Esophagus muscularis mucosa (tissue), 4 donors: ENCODE measurements at places on chromosomes 7 and 10. TPM values are rescaled to one million over a fixed set of nuclear protein-coding genes. Genes with fewer than 3 reads are reported as not detected.

The PPP1R3C gene
- total RNA-seq, result 94.4 TPM

The SLC26A3 gene
- total RNA-seq, result 4.5 TPM

DNA sequence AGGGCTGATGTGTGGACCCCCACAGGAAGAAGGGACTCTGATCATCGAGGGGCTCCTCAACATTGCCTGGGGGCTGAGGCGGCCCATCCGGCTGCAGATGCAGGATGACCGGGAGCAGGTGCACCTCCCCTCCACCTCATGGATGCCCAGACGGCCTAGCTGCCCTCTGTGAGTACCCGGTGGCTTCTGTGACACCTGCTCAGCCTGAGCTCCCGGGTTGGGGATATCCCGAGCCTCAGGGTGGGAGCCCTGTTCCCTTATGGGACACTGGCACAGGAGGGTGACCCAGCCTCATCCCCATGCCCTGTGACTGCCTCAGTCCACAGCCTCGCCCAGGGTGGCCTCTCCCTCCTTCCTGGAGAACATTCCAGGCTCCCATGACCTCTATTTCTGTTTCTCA, 3.9 kb upstream of the DEPP1 start:
- no peak for DNase-seq

DNA sequence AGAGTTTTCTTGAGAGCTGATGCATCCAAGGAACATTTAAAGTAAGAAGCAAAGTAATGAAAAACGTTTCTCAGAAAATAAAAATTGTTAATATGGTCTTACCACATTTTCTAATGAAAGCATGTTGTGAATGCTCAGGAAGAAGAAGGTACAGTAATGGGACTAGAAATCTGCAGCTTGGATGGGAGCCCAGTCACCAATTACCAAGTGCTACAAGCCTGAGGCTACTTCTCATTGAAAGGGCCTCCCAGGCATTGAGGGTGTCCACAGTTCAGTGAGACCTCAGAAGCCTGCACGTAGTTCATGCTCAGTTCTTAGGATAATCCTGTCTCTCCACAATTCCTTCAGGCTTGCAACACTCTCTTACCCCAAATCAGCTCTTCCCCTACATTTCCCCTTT, 17.6 kb downstream of the PTN start:
- no peak for DNase-seq

DNA sequence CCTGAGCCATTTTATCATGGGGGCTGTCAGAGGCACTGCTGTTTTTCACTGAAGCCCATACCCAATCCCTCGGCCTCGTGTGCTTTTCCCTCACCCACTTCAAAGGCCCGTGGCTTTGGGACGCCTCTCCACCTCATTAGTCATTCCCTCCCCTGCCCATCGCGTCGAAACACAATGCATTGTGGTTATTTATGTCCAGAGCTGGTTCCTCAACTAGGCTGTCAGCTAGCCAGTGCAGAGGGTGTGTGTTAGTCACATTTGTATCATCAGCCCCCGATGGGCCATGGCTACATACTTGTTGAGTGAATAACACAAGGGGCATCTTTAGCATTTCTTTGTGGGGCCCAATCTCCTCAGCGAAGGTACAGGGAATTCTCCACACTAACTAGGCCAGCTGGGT, 3.8 kb upstream of the CRCP start:
- DNase-seq, result no peak

GRCh38 chr7:41641011-41641664, 61.8 kb downstream of the INHBA start:
- DNase-seq, result no peak

- DNase-seq, result no peak
These were observed 72.7 kb downstream of the STK17A start for GRCh38 chr7:43655584-43655983.

The DNAJC1 gene
- 67.5 TPM for total RNA-seq
